ENCODE measurements at places on chromosomes 1 and 21. TPM values are rescaled to one million over a fixed set of nuclear protein-coding genes. Genes with fewer than 3 reads are reported as not detected.

The CHAF1B gene
- total RNA-seq = 6.3 TPM

The RGS4 gene
- 0.33 TPM for total RNA-seq

The CD53 gene
- 16.6 TPM for total RNA-seq

The HSPA6 gene
- 1.6 TPM for total RNA-seq

The SOX13 gene
- 37.2 TPM for total RNA-seq

The PDE9A gene
- 5.2 TPM for total RNA-seq

The LCE3D gene
- not detected for total RNA-seq

The CD160 gene
- not detected for total RNA-seq

The PDZK1 gene
- 24.7 TPM for total RNA-seq

DNA sequence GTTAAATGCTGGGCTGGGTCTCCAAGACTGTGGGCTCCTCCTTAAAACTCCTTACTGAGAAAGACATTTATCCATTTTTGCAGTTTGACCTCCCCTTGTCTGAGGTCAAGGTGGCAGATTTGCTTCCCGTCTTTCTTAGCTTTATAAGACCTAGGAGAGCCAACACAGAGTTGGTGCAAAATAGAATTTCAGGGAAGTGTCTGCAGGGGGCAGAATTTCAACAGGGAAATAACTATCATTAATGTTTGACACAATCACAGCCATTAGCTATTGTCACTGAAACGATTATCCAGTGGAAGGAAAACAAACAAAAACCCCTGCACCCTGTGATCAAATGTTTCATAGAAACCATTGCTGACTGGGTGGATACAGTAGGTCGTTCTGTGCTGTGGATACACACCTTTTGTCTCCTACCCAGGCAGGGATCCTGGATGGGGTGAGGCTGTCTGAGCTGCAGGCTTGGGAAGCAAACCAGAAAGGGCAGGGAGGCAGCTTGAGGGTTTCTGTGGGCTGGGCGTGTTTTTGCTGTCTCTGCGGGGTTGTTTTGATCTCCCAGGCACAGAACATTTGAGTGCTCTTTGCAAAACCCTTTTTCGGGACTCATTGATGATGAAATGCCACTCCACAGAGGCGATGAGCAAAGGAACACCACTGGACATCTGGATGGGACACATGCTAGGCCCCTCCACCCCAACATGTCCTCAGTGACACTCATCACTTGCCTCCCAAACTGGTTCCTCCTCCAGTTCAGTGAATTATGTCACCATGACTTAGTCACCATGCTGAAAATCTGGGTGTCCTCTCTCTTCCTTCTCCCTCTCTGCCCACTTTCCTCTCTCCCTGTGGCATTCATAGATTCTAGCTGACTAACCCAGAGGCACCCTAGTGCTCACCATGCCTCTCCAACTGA, 94.2 kb upstream of the SERBP1 start:
- H3K27ac ChIP-seq = no peak overlapping the region
- H3K36me3 ChIP-seq = no peaks in the 10 kb centered on the region
- no peak overlapping the region for H3K4me3 ChIP-seq

DNA sequence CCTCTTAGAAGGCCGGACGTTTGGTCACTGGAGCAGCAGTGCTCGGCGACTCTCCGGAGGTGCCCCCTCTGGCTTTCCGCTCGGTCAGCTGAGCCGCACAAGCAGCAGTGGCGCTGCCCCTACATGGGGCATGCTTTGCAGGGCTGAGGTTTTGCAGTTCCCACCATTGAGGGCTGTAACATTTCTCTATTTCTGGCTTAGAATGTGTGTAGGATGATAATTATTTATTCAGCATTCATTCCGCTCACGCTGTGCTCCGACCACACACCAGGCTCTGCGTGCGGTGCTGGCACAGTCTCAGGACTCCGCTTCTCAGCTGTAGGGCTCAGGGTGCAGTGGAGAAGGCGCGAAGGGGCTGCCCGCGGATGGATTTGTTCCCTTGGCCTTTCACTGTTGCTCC, 119.5 kb downstream of the PCBP3 start:
- no peaks in the 10 kb centered on the region for H3K27me3 ChIP-seq
- H3K4me1 ChIP-seq = no peaks in the 10 kb centered on the region
- no peak for DNase-seq
- H3K4me3 ChIP-seq = no peak overlapping the region
- no peaks in the 10 kb centered on the region for H3K36me3 ChIP-seq

- H3K4me3 ChIP-seq = no peak within 1 kb of the TSS
- no peaks in the 10 kb centered on the region for H3K36me3 ChIP-seq
- H3K27ac ChIP-seq = peak within 1 kb of the TSS; percentile 62
- no peaks in the 10 kb centered on the region for H3K27me3 ChIP-seq
- peak; percentile 54 for DNase-seq
- H3K4me1 ChIP-seq = peaks cover 44% of the 10 kb centered on the region
Observed at GRCh38 chr1:24930260-24931145, at the start of gene RUNX3. RUNX3 (minus strand) TSS chr1:24930276; CDS start chr1:24929868, 408 bp downstream.

GRCh38 chr1:17515902-17516301, 23.6 kb upstream of the ARHGEF10L start:
- no peaks in the 10 kb centered on the region for H3K27me3 ChIP-seq
- H3K36me3 ChIP-seq = no peaks in the 10 kb centered on the region
- no peak for DNase-seq
- H3K27ac ChIP-seq = peak overlapping the region; percentile 58
- peaks cover 31% of the 10 kb centered on the region for H3K4me1 ChIP-seq

DNA sequence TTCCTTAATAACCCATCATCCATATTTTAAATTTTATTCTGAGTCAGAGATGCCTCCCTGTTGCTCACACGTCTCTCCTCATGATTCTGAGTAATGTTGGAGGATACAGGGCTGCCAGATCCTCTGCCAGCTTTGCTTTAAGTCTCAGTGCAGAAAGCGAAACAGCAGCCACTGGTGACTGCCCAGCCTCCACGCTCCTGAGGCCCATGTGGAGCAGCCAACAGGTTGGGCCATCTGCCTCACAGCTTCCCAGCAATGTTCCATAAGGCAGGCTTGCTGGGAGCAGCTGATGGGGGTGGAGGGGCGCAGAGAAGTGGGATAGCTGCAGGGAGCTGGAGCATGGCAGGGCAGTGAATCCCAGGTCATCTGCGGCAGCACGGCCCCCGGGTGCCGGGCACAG, 104.2 kb downstream of the IGSF21 start:
- no peak overlapping the region for H3K4me3 ChIP-seq
- no peaks in the 10 kb centered on the region for H3K27me3 ChIP-seq
- no peak overlapping the region for H3K27ac ChIP-seq
- no peak for DNase-seq
- H3K4me1 ChIP-seq = no peaks in the 10 kb centered on the region
- no peaks in the 10 kb centered on the region for H3K36me3 ChIP-seq

- DNase-seq = peak; percentile 66
- no peak overlapping the region for H3K27ac ChIP-seq
- H3K27me3 ChIP-seq = no peaks in the 10 kb centered on the region
- H3K4me3 ChIP-seq = no peak overlapping the region
Observed at GRCh38 chr1:31183927-31184554, 55.6 kb downstream of the NKAIN1 start.

DNA sequence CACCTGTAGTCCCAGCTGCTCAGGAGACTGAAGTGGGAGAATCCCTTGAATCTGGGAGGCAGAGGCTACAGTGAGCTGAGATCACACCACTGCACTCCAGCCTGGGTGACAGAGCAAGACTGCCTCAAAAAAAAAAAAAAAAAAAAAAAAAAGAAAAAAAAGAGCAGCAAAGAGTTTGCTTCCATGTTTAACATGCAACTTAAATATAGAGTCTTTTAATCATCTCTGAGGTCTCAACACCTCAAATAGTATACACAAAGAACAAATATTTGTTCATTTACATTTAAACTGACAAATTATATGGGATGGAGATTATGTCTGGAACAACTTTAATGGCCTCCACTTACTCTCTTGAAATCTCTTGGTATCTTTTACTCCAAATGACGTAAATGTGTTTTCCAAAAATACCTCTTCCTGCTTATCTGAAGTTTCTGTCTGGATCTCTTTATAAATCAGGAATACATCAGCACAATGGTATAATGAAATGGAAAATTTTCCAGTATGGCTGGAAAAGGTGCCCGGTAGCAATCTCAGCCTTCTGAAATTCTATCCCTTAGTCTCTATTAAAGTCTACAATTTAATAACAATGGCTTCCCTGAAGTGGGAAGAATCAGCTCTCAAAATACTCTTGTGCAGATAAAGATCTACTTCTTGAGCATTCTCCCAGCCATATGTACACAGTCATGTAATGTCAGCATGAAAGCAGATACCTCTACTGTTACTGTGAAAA, 258.5 kb downstream of the OMA1 start:
- no peaks in the 10 kb centered on the region for H3K36me3 ChIP-seq
- H3K27ac ChIP-seq = no peak overlapping the region
- DNase-seq = no peak

GRCh38 chr1:150562446-150563339, 13.5 kb downstream of the ADAMTSL4 start:
- H3K27me3 ChIP-seq = no peaks in the 10 kb centered on the region
- no peak overlapping the region for H3K4me3 ChIP-seq
- DNase-seq = no peak
- H3K4me1 ChIP-seq = peaks cover 84% of the 10 kb centered on the region
- H3K36me3 ChIP-seq = no peaks in the 10 kb centered on the region

GRCh38 chr1:183543619-183544204, 46.5 kb downstream of the NCF2 start:
- peaks cover 33% of the 10 kb centered on the region for H3K36me3 ChIP-seq
- H3K27me3 ChIP-seq = no peaks in the 10 kb centered on the region
- no peak for DNase-seq
- no peak overlapping the region for H3K27ac ChIP-seq
- H3K4me1 ChIP-seq = no peaks in the 10 kb centered on the region

DNA sequence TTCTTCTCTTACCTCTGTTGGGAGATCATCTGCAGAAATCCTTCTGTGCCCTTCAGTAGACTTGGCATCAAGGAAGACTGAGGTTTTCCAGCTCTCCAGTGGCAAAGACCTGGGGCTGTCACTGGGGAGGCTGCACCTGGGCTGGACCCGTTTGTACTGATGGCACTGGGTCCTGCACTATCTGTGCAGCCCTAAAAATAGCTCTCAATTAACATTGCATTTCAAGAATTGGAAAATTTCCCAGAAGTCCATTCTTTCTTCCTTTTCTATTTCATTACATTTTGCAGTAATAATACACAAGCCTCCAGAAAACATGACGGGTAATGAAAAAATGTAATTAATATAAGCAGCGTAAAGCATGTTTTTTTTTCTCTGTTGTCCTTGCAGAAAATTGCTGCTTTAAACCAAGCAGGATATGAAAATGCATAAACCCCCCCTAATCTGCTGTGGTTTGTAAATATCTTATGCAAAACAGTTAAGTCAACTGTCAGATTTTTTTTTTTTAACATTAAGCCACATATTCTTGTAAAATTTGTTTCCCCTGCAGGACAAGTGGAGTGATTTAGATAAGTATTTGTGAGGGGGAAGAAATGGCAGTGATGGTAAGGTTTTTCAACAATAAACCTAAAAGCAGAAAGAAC, 64.9 kb downstream of the LMO4 start:
- no peaks in the 10 kb centered on the region for H3K36me3 ChIP-seq
- no peaks in the 10 kb centered on the region for H3K4me1 ChIP-seq
- no peaks in the 10 kb centered on the region for H3K27me3 ChIP-seq
- DNase-seq = no peak
- no peak overlapping the region for H3K27ac ChIP-seq
- H3K4me3 ChIP-seq = no peak overlapping the region

GRCh38 chr1:233111731-233112130, 161.3 kb downstream of the NTPCR start:
- H3K27ac ChIP-seq = no peak overlapping the region
- no peak for DNase-seq
- H3K4me1 ChIP-seq = no peaks in the 10 kb centered on the region
- H3K27me3 ChIP-seq = no peaks in the 10 kb centered on the region
- H3K4me3 ChIP-seq = no peak overlapping the region

DNA sequence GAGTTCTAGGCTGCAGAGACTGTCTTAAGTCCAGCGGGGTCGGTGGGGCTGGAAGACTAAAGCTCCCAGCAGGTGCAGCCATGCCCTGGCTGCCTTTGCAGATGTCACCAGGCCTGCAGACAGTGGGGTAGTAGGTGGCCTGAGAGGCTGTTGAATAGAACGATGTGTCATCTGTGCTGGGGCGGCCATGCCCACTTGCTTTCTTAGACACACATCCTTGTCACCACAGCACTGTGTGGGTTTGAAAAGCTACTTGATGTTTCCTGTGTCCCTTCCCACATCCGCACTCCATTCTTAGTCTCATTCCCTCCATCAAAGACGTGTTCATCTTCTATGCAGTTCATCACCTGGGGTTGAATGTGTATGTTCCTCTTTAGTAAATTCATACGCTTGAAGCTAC, 184.5 kb upstream of the TMEM51 start:
- no peaks in the 10 kb centered on the region for H3K4me1 ChIP-seq
- no peaks in the 10 kb centered on the region for H3K27me3 ChIP-seq
- H3K36me3 ChIP-seq = no peaks in the 10 kb centered on the region
- no peak overlapping the region for H3K4me3 ChIP-seq

GRCh38 chr1:15171271-15171908, 17.8 kb downstream of the TMEM51 start:
- H3K4me3 ChIP-seq = no peak overlapping the region
- no peaks in the 10 kb centered on the region for H3K27me3 ChIP-seq
- H3K36me3 ChIP-seq = no peaks in the 10 kb centered on the region
- peak overlapping the region; percentile 95 for H3K27ac ChIP-seq
- DNase-seq = no peak

DNA sequence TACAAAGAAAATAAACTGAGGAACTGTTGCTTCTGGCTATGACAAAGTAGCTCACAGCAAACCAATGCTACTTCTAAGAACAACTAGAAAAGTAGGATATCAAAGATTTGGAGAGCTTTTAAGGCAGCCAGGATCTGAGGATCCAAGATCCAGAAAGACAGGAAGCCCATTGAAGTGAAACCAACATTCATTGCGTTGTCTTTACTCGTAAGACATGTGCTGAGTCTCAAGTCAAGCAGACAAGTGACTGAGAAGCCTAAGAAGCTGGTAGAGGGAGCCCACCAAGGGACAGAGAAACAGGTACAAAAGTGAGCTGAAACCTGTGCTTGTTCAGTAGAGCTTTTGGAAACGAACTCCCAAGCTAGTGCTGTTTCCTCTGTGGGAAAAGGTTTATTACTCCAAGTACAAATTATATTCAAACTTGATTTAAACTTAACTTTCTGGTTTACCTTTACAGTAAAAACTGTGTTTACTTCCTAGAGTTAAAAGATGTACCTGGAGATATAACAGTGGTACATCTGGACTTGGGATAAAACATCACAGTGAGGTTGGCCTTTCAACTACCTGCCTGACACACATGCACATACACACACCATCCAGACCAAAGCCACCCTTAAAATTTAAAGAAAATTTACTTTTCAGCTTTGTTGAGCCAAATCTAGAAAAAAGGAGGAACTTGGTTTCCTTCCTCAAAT, 41.2 kb downstream of the NME7 start:
- H3K27me3 ChIP-seq = no peaks in the 10 kb centered on the region
- no peaks in the 10 kb centered on the region for H3K36me3 ChIP-seq
- no peak overlapping the region for H3K27ac ChIP-seq
- H3K4me1 ChIP-seq = peaks cover 4% of the 10 kb centered on the region
- no peak for DNase-seq
- no peak overlapping the region for H3K4me3 ChIP-seq

- no peaks in the 10 kb centered on the region for H3K36me3 ChIP-seq
- peak; percentile 96 for DNase-seq
- H3K4me3 ChIP-seq = no peak overlapping the region
Observed at GRCh38 chr1:205317311-205317917, 4.1 kb downstream of the NUAK2 start.
